NCI-H345 (cell line): ENCODE measurements at places on chromosomes 7 and 10.

- no peak for DNase-seq
Measured at GRCh38 chr10:32253821-32254220, 93.1 kb downstream of the EPC1 start.

DNA sequence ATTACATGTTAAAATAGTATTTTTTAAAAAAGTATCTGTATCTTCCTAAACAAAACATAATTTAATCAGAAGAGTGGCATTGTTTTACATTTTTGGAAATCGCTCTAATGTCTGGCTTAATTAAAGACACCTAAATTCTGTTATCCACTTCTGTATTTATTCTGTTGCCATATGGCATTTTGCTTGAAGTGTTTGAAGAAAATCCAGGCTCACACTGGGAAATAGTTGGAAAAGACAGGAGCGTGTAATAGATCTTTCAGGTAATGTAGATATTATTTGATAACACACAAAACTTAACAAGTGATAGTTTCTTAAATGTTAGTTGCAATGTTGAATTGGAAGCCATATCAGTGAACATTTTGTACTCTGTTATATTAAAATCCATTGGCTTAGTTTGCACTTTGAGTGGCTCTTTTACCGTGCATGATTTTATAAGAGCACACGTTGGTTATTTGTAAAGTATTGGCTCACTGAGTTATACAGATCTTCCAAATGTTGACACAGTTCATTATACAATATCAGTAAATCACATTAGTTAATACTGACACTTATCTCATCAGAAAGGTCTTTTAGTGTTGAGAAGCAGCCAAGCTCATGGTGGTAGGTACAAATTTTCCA, 128.4 kb upstream of the NPVF start:
- no peak for DNase-seq

DNA sequence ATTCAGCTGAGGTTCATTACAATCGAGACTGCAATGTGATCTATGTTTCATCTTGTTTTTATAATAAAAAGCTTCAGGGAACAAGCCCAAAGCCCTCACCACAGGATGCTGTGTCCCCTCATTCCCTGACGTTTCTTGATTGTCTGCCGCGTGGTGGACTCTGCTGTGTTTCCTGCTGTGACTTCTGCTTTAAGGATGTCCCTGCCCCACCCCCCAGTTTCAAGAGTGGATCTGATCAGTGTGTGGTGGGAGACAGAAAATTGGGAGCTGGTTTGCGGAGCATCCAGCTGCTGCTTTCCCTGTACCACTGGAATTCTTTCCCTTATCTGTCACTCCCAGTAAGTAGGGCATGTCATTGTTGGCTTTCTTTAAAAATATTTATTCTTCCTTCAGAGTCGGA, 86.2 kb downstream of the CREM start:
- DNase-seq, result no peak

DNA sequence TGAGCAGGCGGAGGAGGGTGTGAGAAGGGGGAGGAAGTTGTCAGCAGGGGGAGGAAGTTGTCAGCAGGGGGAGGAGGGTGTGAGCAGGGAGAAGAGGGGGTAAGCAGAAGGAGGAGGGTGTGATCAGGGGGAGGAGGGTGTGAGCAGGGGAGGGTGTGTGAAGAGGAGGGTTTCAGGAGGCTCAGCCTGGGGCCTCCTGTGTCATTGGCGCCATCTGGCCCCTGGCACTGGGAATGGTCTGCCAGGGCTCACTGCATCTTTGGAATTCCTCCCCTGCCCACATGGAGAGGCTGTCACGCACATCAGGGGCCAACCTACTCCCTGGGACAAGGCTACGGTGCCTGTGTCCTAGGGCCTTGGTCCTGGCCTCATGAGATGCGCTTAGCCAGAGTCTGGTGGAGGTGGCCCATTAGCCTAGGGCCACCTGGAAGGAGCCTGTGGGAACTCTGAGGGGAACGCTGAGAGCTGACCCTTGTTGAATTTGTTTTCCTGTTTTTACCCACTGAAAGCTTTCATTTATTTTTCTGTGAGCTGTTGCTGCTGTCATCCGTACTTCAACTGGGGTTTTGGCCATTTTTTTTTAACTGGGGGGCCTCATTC, 18.0 kb downstream of the CAMK2B start:
- peak; percentile 34 for DNase-seq

DNA sequence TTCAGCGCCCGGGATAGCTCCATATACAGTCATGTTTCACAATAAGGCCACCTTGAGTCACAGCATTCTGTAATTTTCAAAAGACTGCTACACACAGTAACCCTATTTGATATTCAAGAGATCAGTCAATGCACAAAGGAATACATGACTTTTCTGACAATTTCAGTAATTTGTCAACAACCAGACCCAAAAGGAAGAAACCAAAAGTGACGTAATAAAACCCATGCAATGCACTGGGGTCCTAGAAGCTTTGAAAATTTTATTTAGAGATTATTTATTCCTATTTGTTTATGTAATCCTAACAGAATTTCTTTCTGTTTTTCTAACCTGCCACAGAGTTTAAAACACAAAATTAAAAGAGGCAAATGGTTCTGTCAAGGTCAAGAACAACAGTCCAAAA, 421.2 kb downstream of the DPP6 start:
- no peak for DNase-seq

- DNase-seq, result no peak
Measured at GRCh38 chr7:72183835-72184234, 228.3 kb downstream of the CALN1 start.

- DNase-seq, result no peak
Measured at GRCh38 chr10:82943142-82943541, 1068.1 kb downstream of the NRG3 start.

DNA sequence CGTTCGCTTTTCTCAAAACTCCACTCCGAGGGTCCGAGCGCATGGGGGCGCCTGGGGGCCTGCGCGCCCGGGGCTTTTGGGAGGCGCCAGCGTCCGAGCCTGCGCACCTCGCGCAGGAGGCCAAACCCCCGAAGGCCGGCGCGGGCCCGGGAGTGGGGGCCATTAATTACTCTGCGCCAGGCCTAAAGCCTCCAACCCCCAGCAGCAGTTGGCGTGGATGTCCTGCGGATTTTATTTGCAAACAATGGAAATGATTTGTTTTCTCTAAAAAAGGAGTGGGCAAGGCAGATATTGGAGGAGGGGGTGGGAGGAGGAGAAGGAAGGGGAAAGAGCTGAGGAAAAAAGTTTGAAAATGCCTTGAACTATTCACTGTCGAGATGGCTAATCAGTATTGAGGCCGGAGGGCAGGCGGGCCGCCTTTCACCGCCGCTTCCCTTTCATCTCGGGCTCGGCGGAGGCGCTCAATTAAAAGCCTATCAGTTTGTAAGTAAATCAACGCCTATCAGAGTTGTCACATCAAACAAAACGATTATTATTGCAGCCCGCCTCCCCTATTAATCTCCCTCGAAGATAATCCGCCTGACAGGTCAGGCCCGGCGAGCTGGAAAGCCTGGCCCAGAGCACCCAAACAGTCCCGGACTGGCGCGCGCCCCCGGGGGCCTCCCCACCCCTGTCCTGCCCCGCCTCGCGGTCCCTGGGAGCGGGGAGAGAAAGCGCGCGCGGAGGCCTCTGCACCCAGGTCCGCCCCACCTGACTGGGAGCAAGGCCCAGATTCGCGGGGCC, 3.4 kb upstream of the ZNF503 start:
- DNase-seq, result peak; percentile 22

GRCh38 chr10:88207121-88207546, 343.7 kb downstream of the PTEN start:
- no peak for DNase-seq

DNA sequence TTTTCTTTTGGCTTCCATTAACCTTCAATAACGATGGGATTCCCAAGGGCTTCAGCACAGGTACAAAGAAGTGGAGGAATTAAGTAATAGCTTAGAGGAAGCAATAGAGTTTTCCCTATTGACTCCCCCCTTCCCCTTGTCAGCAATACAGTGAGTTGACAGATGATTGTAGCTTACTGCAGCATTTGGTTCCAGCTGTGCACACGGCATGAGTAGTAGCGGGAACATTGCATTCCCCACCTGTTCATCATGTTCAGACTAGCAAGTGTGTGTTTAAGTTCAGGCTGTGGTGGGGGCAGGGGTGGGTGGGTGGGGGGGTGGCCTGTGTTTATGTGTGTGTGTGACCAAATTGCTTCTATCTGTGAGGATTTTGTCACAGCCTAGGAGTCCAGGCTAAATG, 4.6 kb upstream of the ADRA2A start:
- DNase-seq, result peak; percentile 48

DNA sequence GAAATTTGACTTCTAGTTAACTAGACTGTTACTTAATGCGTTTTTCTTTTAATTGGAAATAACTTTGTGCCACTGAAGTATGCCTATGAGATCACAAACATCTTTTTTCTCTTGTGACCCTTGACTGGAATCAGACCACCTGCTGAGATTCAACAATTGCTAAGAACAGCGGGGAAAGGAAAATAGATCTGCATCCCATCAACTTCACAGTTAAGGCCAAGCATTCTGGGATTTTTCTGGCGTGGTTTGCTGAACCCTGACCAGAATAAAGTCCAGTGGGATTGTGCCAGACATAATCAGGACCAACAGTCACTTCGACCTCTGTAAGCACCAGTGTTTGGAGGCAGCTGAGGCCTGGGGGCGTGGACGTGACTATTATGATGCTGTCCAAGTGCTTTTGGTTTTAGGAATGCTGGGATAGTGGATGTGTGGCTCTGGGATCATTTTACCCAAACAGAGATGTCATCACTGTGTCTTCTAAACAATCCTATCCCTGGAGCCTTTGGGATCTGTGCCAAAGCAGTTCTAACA, 373.3 kb upstream of the PRKCQ start:
- no peak for DNase-seq

- DNase-seq, result no peak
Measured at GRCh38 chr10:43965033-43965917, 316.6 kb upstream of the ZNF32 start.

GRCh38 chr7:155808549-155809331, 3.5 kb downstream of the SHH start:
- DNase-seq, result no peak

- DNase-seq, result peak; percentile 60
Measured at GRCh38 chr7:120725376-120726039, 132.4 kb downstream of the TSPAN12 start.

DNA sequence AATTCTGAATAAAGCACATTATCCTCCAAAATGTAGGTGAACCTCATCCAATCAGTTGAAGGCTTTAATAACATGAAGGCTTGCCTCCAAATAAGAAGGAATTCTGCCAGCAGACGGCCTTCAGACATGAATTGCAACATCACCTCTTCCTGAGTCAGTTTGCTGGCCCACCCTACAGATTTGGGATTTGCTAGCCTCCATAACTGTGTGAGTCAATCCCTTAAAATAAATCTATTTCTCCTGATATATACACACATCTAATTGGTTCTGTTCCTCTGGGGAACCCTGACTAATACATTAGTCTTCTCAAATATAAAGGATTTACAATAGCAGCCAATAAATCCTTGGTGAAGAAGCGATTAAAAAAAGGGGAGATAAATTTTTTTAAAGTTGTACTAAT, 34.8 kb upstream of the OSBPL3 start:
- no peak for DNase-seq

- DNase-seq, result peak; percentile 61
Measured at GRCh38 chr7:73738220-73738611, 386 bp downstream of the ABHD11 start.

- DNase-seq, result no peak
Measured at GRCh38 chr10:17657103-17657500, 13.2 kb downstream of the STAM start.

GRCh38 chr7:12716722-12717121, 29.3 kb downstream of the ARL4A start:
- no peak for DNase-seq

- no peak for DNase-seq
Measured at GRCh38 chr7:12805518-12805928, 118.1 kb downstream of the ARL4A start.

- no peak for DNase-seq
Measured at GRCh38 chr7:80823057-80823456, 95.8 kb downstream of the SEMA3C start.

DNA sequence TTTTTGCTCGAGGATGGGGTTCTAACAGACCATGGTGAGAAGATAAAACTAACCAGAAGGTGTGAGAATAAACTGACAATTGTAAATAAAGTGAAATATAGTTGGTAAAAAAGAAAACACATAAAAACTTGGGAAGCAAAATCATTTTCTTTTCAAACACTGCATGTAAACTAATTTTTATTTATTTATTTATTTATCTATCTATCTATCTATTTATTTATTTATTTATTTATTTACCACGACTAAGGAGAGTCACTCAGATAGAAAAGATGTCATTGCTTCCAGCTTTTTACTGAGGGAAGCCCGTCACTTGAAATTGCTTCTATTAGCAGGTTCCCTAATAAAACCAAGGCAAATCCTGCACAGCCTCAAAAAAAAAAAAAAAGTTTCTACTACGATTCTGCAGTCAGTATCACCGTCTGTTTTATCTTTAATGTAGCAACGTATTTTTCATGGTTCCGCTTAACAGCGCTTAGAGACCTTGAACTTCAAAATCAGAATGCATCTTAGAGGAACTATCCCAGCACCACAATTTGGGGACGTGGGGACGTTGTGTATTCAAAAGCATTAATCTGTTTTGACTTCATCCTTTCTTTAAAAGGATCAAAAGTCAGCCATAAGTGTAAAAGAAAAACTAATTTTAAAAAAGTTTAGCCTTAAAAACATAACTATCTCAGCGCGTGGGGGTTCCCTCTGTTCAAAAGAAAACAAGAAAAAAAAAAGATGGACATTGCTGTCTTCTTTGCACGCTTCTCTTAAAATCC, 33.3 kb upstream of the EBLN1 start:
- no peak for DNase-seq

DNA sequence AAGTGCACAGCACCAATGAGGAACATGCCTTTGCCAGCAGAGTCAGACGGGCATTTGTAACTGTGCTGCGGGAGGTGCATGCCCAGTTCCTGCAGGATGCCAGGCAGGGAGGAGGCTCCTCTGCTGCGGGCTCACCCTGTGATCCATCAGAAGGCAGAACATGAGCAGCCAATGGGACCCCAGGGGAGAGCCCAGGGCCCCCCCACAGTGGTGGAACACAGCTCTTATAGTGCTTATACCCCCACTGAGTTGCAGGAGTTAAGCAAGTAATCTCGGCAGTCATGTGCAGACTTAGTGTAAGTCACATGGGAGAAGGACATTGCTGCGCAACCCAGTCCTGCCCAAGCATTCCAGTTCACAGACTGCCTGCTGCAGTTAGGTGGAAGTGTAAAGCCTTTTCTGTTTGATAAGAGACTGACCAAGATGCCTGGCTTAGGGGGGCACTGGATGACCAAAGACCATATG, 120.3 kb upstream of the TMEM106B start:
- no peak for DNase-seq

GRCh38 chr7:129896568-129897382, 56.0 kb downstream of the UBE2H start:
- no peak for DNase-seq

- DNase-seq, result no peak
Measured at GRCh38 chr7:107327986-107328569, 141.8 kb upstream of the GPR22 start.

DNA sequence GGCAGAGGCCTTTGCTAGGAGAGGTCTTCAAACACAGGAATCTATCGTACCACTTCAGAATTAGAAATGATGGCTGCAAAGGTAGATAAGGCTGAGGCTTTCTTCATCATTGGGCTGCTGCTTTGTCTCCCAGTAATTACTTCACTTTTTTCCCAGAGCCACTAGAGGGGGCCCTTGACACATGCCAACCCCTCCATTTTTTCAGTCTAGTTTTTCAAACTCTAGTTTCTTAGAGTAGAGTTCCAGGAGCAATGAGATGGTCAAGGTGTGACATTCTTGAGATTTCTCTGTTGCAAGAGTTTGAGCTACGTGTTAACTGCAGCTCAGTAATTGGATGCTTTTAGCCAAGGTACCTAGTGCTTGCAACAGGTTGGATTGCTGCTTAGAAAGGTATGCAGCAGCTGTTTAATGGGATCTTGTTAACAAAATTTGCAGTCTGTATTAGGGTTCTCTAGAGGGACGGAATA, 33.8 kb upstream of the RBM20 start:
- peak; percentile 34 for DNase-seq

- no peak for DNase-seq
Measured at GRCh38 chr7:79319369-79319768, 134.1 kb downstream of the MAGI2 start.
